ENCODE measurements at places on chromosomes 11 and 22.
A peak's percentile ranks its signal among the peaks of the same experiment; 100 is the strongest.

- DNase-seq = no peak
Observed at GRCh38 chr22:49551446-49551845, 276.2 kb downstream of the BRD1 start.

GRCh38 chr11:69443138-69443967 is 38.1 kb upstream of the LINC01488 start:
- no peak for DNase-seq

- DNase-seq = no peak
Observed at GRCh38 chr11:15158351-15159015, 43.8 kb downstream of the INSC start.

GRCh38 chr11:67382276-67383136 is 9.1 kb upstream of the CLCF1 start:
- no peak for DNase-seq

GRCh38 chr22:33864723-33865130 is 55.5 kb downstream of the LARGE1 start:
- no peak for DNase-seq

- DNase-seq = no peak
Observed at GRCh38 chr11:8961401-8961800, 2.8 kb downstream of the TMEM9B start.

DNA sequence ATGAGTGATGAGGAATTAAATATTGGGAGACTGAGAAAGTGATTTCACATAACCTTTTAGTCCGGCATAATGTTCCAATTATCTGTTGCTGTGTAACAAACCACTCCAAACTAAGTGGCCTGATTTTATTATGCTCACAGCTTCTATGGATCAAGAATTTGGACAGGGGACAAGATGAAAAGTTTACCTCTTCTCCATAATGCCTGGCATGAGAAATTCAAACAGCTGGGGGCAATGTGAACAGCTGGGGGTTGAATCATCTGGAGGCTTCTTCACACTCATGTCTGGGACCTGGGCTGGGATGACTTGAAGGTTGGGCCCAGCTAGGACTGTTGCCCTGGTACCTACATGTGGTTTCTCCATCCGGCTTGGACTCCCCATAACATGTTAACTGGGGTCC is 99.4 kb upstream of the DRD2 start:
- DNase-seq = no peak

DNA sequence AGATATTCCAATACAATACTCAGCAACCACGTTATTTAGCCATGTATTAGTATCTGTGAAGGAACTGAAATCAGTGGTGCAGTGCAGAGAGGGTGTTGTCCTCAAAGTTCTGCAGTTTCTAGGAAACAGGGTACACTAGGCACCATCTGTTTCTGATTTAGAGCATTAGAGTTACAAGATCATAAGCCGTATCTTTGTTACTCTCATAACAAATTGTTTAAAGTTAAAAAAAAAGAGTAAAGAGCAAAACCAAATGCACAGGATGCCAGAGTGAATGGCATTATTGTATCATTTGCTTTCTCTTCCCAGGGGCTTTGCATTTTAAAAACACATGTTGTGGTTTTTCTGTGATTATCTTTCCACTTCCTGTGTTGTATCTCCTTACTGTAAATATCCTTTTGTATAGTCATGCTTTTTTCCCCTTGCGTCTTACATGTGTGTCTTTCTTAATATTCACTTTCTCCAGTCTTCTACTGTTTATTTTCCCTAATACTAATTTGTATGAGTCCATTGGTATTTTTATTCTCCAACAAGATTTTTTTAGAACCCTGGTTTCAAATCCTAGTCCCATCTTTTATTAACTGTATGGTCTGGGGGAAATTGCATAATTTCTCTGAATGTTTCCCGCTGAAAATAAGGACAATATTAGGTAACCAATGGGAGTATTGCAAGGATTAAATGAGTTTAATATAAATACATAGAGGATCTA is 15.2 kb upstream of the NUP160 start:
- no peak for DNase-seq

- DNase-seq = no peak
Observed at GRCh38 chr22:32043391-32043790, 330 bp downstream of the SLC5A1 start.

DNA sequence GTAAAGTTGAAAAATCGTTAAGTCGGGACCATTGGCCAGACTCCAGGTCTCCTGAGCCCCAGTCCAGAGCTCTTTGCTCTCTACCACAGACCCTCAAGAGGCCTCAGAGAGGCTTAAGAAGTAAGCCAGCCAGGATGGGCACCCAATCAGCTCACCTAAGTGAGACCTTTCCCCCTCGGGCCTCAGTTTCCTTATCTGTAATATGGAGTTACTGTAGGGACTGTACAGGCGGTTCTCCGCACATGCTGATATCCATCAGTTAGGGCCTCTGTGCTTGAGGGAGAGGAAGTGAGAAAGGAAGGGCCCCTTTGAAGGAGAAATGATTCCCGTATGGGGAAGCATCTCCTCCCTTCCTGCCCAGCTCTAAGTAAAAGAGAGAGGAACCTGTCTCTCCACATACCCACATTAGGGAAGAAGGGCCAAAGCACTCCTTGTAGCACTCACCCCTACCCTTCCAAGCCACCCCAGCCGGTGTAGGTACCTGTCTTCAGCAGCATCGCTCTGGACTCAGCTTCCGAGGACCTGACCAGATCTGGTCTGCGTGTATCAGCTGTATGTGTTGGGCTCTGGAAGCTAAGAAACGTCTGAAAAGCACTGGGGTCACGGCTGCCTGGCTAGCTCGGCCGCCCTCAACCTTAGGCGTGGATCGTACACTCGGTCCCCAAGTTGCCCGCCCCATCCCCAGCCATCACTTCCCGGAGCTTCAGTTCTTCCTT is 653 bp downstream of the NAGA start:
- DNase-seq = peak; percentile 34

DNA sequence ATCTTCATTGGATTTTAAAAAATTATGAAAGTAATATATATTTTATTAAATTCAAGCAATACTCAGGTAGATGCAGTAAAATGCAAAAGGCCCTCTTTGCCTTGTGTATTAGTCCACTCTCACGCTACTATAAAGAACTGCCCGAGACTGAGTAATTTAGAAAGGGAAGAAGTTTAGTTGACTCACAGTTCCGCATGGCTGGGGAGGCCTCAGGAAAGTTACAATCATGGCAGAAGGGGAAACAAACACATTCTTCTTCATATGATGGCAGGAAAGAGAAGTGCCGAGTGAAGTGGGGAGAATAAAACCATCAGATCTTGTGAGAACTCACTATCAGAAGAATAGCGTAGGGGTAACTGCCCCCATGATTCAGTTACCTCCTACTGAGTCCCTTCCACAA is 130.8 kb downstream of the HIPK3 start:
- no peak for DNase-seq

DNA sequence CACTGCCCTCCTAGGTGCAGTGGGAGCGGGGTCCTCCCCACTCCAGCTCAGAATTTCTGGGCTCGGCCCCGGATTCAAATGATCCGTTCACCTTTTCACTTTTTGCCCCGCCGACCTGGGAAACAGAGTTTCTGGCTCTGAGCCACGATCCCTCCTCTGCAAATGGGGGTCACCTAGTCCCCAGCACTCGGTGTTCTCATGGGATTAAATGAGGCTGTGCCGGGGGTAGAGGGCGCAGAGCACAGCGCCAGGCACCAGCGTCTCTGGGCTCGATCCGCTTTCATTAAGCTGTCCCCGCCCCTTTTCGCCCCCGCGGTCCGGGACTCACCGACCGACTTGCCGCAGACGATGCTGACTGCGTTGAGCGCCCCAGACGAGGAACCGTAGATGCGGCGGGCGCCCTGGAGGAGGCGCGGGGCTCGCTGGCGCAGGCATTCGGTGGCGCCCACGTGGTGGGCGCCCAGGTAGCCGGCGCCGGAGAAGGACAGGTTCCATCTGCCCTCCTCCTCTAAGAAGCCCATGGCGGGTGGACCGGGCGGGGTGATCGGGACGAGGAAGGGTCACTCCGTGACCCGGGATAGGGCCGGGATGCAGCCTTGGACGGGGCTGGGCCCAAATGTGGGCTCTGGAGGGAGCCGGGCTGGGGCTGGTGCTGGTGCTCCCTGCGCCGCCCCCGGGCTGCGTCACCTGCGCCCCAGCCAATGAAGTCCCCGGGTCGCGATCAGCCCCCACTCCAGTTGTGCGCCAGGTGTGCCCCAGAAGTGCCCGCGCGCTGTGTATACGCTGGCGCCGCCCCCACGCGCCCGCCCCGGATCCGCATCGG is at the start of gene PNPLA5:
PNPLA5 (minus strand) TSS at position 654 of the 823 bp plus-strand sequence; CDS start at position 521, 133 bp downstream.
- no peak for DNase-seq

GRCh38 chr22:26573026-26573662 is 16.8 kb downstream of the TPST2 start:
- DNase-seq = peak; percentile 56

DNA sequence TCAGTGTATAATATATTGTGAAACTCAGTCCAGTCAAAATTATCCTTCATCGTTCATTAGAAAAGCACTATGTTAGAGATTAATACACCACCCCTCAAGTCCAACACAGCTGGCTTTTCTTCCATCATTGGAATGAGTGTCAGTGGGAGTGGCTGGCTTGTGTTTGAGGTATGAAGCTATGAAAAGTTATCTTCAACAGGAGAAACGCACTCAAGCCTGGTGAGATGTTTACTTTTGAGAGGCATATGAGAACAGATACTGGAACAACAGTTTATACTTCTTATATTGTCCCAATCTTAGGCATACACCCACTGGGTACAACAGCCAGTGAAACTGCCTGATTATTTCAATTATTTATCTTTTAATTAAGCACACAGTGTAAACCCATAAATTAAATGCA is 34.3 kb downstream of the PLEKHB1 start:
- no peak for DNase-seq

GRCh38 chr22:22030493-22031182 is 48.1 kb upstream of the TOP3B start:
- DNase-seq = no peak

GRCh38 chr11:4084406-4085125 is 10.0 kb upstream of the RRM1 start:
- DNase-seq = no peak

DNA sequence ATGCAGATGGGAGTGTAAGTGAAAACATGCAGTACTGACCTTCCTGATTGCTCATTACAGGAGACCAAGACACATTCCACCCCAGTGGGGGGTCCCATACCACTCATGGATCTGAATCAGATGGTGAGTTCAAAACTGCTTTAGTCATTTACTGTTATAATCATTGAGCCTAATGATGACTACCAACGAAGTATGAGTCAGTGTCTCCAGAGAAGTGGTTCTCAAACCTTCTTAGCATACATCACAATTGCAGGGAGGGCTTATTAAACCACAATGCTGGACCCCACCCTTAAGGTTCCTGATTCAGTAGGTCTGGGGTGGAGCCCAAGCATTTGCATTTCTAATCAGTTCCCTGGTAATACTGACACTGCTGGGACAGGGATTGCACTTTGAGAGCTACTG is 75.8 kb downstream of the CD44 start:
- no peak for DNase-seq

DNA sequence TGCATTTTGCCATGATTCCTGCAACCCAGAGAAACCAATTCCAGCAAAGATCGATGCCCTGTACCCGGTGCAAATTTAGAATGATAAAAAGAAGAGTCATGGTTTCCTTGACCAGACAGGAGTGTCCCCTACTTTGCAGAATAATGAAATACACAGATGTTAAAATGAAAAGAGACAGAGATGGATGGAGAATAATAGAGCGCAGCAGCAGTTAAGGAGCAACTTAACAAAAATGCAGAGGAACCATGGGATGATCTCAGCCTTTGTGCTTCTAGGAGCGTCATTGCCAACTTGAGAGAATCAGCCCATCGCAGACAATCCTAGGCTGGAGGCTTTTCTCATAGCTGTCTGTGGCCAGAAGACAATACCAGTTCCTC is 127.1 kb downstream of the LDLRAD3 start:
- DNase-seq = no peak

GRCh38 chr22:17303840-17304779 is 65.2 kb upstream of the CECR2 start:
- DNase-seq = no peak

- DNase-seq = no peak
Observed at GRCh38 chr11:19509215-19509614, 203.4 kb upstream of the NAV2 start.

DNA sequence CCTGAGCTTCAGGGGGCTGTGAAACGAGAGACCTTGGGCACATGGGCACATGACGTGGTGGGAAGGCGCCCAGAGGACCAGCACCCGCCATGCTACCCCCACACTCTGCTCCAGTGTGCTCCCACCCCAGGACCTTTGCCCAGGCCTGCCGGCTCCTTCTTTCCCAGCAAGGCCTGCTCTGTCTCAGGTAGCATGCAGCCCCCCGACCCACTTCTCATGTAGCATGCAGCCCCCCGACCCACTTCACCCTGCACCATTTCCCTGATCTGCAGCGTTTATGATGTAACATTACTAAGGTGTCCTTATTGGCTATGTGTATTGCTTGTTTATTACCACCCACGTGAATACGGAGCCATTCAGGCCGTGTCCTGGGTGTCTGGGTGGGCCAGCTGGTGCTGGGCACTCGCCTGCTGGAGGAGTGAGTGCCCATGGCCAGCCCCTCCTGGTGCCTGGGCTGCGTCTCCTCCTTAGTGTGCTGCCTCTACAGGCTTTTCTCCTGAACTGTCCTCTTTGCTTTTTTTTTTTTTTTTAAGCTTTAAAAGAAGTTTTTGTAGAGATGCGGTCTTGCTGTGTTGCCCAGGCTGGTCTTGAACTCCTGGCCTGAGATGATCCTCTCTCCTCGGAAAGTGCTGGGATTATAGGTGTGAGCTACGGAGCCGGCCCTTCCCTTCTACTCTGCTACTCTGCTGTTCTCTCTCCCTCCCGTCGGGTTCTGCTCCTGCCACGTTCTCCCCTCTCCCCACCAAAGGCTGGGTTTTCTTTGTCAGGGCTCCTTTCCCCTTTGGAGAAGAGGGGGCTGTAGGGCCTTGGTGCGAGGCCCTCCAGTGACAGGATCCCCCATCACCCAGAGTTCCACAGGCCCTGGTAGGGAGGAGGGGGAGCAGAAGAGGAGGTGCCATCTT is 29.4 kb downstream of the LRP5 start:
- no peak for DNase-seq

GRCh38 chr11:71456831-71457230 is 3.8 kb downstream of the NADSYN1 start:
- DNase-seq = no peak

Measured in SIG-M5 (cell line).